ENCODE measurements at places on chromosomes 1 and 21.

GRCh38 chr1:160862203-160863060, at the start of gene CD244:
TSS of gene CD244 (minus strand) at chr1:160862887. CDS start at chr1:160862677, 210 bp downstream.
- peak; percentile 58 for DNase-seq

DNA sequence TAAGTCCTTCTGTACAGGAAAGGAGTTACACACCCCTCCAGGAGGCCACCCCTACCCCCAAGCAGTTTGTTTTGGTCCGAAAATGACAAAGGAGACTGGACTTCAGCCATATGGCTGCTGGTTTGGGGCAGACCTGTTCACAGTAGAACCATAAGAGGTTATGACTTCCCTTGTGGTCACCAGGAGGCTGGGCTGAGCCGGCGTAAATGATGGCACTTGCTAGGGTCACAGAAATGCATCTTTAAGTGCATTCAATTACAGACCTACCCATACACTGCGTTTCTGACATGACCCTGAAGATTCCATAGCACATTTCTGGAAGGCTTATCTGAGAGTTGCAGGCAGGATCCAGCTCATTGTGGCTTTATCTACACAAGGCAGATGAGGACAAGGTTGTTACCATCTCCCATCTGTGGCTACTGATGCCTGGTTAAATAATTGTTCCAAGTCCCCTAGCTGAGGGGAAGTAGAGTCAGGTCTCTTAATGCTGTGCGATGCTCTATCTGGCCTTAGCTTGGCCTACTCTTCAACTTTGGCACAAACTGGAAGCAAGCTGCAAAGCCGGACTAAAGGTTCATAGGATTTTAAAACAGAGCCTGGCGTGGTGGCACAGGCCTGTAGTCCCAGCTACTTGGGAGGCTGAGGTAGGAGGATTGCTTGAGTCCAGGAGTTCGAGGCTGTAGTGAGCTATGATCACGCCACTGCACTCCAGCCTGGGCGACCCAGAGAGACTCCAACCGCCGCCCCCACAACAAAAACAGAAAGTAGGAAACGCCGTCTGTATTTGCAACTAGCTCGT, 1.7 kb upstream of the TRIM67 start:
- no peak for DNase-seq

GRCh38 chr1:213994888-213995287, 7.1 kb downstream of the PROX1 start:
- no peak for DNase-seq

- no peak for DNase-seq
These were observed 2.3 kb downstream of the ADGRB2 start for GRCh38 chr1:31761883-31762282.

- no peak for DNase-seq
These were observed 2.4 kb upstream of the RNU5D-1 start for GRCh38 chr1:44733365-44733764.

DNA sequence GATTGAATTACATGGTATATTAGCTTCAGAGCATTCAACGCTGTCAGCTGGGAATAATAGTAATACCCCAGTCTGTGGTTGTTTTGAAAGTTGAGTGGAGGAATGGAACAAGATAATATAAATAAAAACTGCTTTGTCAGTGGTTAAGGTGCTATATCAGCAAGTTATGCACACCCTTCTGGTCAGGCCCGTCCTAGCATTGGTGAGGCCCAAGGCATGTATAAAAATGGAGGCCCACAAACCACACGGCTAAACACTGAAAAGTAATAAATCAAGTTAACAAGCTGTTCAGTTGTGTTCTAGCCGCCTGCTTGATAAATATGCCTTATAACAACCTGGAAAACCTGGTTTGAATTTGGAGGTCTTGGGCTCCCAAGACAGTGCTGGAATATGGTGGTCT, 77.4 kb downstream of the PSMG1 start:
- no peak for DNase-seq

- DNase-seq = no peak
These were observed 173.5 kb downstream of the GALNT2 start for GRCh38 chr1:230240446-230241086.

- DNase-seq = no peak
These were observed 99.8 kb upstream of the ATP1A1 start for GRCh38 chr1:116273042-116273783.

DNA sequence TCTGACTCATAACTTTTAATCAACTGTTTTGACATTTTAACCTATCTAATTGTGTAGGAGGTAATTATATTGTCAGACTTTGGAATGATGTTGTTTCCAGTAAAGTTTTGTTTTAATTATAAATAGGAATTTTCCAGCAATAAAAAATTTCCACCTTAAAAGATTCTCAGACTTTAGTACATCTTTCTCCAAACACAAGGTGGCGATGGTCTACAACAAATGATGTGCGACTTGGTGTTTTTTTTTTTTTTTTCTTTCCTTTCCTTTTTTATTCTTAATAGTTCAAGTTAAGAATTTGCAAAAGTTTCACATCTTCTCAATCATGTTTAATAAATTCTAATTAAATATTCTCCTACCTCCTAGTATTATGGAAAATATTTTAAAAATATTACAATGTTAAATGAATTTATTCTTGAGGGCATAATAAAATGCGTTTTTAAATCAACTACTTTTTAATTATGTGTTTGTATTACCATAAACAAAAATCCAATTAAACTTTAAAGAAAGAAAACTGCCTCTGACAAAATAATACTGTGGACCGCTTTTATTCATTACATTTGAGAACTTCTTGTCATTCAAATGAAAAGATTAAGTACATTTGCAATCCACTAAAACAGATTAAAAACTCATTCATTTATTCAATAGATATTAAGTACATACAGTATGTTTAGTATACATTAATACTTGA, 4.4 kb upstream of the ADAMTS1 start:
- DNase-seq = no peak

- no peak for DNase-seq
These were observed 12.1 kb downstream of the MCL1 start for GRCh38 chr1:150567341-150567716.

DNA sequence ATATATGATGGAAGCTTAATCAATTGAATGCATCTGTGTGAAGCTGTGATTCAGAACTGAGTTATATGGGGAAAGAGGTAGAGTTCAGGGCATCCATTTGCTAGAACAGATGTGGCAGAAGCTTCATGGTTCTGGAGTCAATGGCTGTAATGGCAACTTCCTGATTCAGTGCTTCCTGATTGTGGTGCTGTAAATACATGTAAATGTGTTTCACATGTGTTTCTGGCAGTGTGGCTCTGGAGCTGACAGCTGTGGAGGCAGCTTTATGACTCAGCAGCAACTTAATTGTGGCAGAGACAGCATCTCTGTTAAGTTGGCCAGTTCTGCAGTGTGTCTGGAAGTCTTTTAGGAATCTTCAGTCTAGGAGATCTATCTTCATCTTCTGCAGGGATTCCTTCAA, 226.6 kb upstream of the ZRANB2 start:
- DNase-seq = no peak

- DNase-seq = no peak
These were observed 6.2 kb upstream of the ANKRD35 start for GRCh38 chr1:145891587-145892485.

DNA sequence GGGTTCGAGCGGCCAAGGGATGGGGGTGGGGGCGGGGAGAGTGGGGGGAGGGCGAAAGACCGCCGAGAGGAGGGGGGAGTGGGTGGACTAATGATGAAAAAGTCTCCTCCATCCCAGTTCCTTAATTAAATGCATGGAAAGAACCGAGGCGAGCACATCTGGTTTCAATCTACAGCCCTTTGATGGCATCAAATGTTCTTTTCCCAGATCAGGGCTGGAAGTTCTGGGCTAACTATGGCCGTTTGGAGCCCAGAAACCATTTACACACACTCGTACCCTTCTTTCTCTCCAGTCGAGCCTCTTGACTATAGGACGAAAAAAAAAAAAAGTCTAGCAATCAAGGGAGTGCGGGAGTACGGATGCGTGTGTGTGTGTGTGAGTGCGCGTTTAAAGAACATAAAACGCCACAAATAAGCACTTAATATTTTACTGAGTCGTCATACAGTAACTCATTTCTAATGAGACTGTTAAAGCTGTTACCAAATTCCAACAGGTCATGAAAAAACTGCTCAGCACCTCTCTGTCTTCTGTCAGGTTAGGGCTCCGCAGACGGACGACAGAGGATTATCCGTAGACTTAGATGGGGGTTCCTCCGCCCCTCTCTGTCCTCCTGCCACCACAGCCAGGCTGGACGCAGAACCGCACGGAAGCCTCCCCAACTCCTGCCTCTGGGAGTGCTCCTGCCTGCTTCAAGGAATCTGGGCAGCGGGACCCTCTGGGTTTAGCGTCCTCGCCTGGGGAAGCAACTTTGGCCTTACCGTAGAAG, 2.1 kb upstream of the PRRX1 start:
- no peak for DNase-seq

DNA sequence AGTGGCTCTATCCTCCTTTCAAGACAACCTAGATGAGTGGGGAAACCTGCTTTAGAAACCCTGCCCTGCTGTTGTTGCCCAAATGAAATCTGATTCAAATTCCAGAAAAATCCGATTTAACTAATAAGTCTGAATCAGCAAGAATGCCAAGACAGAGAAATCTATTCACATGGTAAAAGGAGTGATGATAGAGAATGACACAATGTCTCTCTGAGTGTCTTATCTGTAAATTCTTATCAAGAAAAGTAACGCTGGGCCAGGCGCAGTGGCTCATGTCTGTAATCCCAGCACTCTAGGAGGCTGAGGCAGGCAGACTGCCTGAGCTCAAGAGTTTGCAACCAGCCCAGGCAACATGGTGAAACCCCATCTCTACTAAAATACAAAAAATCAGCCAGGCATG, 13.7 kb upstream of the GUCA2A start:
- no peak for DNase-seq

GRCh38 chr1:35715568-35716002, 3.1 kb downstream of the C1orf216 start:
- DNase-seq = peak; percentile 54

DNA sequence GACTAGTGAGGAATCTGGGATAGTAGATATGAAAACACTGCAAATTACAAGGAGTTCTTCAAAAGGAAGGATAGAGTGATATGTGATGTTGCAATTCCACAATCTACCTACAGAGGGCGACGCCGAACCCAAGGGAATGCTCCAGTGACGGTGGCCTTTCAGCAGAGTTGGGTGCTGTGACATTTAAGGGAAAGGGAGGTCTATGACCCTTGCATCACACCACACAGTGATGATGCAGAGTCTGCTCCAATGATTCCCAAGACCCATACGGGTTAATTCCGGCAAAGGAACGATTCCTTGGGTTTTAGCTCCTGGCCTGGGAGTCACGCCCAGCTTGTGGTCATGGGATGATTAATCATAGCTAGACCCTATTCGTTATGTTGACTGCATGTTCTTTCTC, 123.0 kb upstream of the IGSF21 start:
- DNase-seq = no peak

DNA sequence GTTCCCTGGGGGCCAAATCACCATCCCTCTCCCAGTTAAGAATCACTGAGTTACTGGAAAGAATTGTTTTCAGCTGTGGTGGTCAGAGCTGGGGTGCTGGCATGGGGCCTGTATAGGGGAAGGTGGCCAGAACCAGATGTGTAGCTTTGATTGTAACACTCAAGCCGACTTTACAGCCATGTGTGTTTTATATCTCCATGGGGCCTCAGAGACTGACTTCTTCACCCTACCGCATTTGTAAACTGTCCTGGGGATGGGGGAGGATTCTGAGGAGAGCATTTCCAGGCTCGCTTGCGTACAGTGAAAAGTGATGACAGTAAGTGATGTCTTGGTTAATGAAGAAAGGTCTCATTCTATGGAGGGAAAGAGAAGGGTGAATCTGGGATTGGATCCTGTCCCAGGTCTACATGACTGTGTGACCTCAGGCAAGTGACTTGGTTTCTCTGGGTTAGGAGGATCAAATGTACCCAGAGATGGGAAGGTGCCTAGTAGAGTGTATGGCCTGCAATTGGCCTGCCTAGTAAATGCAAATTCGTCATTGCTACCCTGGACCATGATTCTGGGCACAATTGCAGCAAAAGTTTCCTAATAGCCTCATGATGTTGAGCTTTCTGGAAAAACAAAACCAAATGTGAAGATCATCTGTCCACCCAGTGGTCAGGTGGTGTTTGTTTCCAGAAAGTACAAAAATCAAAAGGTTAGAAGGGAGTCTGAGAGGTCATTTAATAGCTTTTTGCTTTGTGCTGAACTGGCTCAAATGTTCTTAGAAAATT, 49.7 kb upstream of the RCC2 start:
- DNase-seq = no peak

DNA sequence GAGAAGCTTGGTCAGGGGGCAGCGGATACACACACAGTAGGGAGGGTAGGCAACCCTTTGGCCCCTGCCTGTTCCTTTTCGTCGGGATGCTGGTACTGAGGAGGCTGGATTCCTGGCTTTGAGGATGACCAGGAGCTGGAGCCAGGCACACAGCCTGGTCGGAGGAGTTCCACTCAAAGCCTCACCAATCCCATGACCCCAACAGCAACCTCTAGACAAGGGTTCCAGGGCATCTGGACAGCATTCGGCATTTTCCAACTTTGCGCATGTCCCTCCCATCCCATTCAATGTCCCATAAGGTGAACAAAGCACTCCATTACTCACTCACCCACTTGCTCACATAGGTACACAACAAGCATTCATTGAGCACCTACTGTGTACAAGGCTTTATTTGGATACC, 42.6 kb upstream of the HMGB4 start:
- no peak for DNase-seq

DNA sequence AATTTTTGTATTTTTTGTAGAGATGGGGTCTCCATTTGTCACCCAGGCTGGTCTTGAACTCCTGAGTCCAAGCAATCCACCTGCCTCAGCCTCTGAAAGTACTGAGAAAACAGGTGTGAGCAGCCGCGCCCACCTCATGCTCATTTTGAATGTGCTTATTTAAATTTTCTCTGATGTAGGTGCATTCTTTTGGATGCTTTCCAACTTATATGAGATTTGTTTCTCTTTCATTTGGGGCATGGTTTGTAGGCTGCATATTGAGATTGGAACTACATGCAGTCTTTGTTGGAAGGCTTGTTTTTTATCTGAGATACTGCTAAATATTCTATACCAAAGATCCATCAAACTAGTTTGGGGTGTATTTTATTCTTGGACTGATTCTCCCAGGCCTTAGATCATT, 81.0 kb upstream of the IVNS1ABP start:
- no peak for DNase-seq

DNA sequence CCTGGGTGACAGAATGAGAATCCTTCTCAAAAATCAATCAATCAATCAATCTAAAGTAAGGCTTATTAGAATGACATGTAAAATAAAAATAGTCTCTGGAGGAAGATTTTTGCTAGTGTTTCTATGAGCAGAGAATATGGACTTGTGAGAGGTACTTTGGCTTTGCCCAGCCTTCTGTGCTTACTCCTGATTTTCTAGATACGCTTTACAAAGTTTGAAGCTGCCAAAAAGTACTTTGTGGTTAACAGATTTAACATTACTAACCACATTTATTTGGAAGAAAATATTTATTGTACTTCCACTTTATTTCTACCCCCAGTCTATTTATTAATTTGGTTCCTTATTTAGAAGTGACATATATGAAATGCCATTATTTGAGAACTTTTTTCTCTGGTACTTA, 41.0 kb downstream of the CEP350 start:
- no peak for DNase-seq

GRCh38 chr1:33259879-33260278, 3.6 kb downstream of the ZNF362 start:
- no peak for DNase-seq

Measured in stimulated activated CD8-positive, alpha-beta memory T cell treated with anti-CD3 and anti-CD28 coated beads, Interleukin-4, amount 100 ng/mL, for 4 hours (primary cell).